Panc1 (cell line): ENCODE measurements at places on chromosomes 1 and 21.

DNA sequence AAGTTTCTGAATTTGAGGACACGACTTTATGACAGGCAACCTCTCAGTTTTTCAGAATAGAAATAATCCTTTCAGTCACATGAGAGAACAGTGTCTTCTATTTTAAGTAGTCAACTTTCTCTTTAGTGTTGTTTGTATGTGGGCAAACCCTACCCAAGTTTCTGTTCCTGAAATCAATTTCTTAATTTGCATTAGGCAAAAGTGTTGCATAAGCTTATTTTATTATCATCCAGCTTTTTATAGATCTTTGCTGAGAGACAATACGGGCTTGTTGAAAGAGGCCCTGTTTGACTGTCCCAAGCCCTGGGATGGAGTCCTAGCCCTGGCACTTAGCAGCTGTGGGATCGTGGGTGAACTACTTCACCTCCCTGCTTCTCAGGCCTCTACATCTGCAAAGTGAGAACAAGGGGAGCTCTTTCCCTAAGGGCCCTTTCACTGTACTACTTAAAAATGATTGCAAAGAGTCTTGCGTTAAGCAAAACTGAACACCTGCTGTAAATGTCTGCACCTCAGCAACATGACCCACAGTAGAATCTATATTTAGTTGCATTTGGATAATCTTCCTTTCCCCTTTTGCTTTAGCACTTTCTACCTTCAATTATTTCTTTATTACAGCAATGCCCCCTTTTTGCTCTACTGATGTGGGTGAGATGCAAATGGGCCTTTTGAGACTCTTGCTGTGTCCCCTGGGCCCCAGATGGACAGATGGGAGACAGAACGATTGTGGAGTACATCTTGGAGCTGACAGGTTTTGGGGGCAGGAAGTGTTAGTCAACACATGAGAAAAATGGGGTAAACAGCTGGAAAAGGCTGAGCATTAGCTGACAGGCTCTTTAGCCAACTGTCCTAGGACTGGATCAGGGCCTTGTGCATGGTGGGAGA, 41.0 kb upstream of the SCAF4 start:
- DNase-seq: no peak

DNA sequence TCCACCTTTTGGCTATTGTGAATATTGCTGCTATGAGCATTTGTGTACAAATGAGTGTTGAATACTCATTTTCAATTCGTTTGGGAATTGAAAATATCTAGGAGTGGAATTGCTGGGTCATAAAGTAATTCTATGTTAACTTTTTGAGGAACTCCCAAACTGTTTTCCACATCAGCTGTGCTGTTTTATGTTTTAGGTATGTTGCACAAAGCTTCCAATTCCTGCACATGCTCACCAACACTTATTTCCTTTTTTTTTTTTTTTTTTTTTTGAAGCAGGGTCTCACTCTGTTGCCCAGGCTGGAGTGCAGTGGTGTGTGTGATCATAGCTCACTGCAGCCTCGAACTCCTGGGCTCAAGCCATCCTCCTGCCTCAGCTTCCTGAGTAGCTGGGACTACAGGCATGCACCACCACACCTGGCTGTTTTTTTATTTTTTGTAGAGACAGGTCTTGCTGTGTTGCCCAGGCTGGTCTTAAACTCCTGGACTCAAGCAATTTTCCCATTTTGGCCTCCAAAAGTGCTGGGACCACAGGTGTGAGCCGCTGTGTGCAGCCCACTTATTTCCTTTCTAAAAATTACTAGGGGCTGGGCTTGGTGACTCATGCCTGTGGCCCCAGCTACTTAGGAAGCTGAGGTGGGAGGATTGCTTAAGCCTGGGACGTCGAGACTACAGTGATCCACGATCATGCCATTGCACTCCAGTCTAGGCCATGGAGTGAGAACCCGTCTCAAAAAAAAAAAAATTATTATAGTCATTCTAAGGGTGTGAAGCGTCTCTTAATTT, 33.4 kb downstream of the TMCC2 start:
- no peak for DNase-seq

DNA sequence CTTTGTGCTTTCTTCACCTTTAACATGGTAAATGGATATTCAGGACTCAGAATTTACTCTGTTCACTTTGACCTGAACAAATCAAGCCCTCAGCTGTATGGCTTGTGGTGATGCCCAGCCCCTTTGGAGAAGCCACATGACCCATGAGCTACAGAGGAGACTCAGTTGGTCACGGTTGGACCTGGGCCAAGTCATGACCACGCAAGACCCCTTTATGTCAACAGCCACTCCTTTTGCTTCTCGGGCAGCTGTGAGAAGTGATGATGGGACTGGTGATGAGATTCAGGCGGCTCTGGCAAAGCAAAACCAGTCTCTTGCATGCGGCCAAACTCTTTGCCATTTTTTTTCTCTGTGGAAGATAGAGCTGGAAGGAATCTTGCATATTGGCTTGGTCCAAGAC, 96.5 kb upstream of the AJAP1 start:
- no peak for DNase-seq

- no peak for DNase-seq
Measured at GRCh38 chr1:70978623-70979022, 69.0 kb downstream of the PTGER3 start.

DNA sequence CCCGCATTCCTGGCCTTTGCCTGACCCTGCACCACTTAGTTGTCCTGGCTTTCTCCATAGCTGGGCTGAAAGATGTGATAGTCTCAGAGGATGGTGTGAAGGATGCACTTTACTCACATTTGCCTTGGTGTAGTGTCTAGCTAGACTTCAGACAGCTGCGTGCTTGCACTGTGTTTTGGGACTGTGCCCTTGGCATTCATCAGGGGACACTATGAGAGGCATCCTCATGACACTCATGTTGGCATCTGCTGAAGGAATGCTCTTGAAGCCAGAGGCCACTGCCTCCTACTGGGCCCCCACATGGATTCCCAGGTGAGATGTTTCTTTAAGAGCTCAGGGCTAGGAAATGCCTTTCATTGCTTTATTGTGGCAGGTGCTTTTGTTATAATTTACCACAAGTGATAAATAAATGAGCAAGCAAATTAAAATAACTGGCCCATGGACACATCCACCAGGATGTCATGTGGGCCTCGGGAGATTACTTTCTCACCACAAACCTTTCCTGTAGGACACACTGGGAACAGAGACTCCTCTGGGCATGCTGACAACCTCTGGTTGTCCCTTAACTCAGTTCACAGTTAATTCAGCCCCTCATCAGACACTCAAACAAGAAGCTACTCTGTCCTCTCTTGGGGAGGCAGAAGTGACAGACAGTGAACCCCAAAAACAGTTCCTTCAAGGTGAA, 99.4 kb upstream of the SPATA6 start:
- no peak for DNase-seq

DNA sequence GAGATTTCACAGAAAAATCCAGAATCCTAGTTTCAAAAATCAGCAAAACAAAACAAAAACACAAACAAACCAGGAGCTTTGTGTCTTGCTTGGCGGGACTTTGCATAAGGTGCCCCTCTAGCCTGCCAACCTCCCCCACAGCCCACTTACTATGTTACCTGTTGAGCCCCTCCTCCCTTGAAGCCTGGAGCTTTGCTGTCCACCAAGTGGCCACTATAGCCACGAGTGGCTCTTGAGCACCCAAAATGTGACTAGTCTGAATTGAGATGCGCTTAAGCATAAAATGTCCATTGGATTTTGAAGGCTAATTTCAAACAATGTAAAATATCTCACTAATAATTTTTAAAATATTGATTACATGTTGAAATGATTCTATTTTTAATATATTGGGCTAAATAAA, 12.2 kb downstream of the TFAP2E start:
- DNase-seq: no peak

GRCh38 chr1:175167861-175168260, 24.7 kb downstream of the KIAA0040 start:
- no peak for DNase-seq
